ENCODE measurements at places on chromosomes 11 and 22. TPM values are rescaled to one million over a fixed set of nuclear protein-coding genes. Genes with fewer than 3 reads are reported as not detected.

The HEPHL1 gene
- not detected for total RNA-seq

The ELF5 gene
- not detected for total RNA-seq

The OR52I1 gene
- total RNA-seq: not detected

The GAS2 gene
- total RNA-seq: 7.6 TPM

The PRAME gene
- 1.9 TPM for total RNA-seq

The CCDC116 gene
- 0.10 TPM for total RNA-seq

The PHF21B gene
- 0.66 TPM for total RNA-seq

The F2 gene
- not detected for total RNA-seq

The SLC22A9 gene
- not detected for total RNA-seq

The PACSIN3 gene
- 16.4 TPM for total RNA-seq

The GGT5 gene
- total RNA-seq: not detected

The SSTR3 gene
- total RNA-seq: not detected

The CASP12 gene
- not detected for total RNA-seq

The CSF2RB gene
- total RNA-seq: not detected

The NCAM1 gene
- total RNA-seq: 5.0 TPM

The DBX1 gene
- total RNA-seq: not detected

The RGL4 gene
- total RNA-seq: not detected

The SBF2 gene
- 27.0 TPM for total RNA-seq

The DDX25 gene
- total RNA-seq: not detected

The PHOX2A gene
- not detected for total RNA-seq

The ARFIP2 gene
- total RNA-seq: 83.1 TPM

The ARHGAP8 gene
- 2.5 TPM for total RNA-seq

The PRSS23 gene
- total RNA-seq: 125 TPM

The ZFTA gene
- total RNA-seq: 5.6 TPM

The TRIM49 gene
- not detected for total RNA-seq

The OR51B2 gene
- total RNA-seq: not detected

The ZBTB16 gene
- total RNA-seq: not detected

The OR4D5 gene
- not detected for total RNA-seq

The UBQLNL gene
- total RNA-seq: not detected

The CPT1B gene
- total RNA-seq: 2.0 TPM

The EIF3L gene
- total RNA-seq: 514 TPM

The C22orf42 gene
- not detected for total RNA-seq

The ZNF280B gene
- 2.4 TPM for total RNA-seq

All from H4 (cell line).